ENCODE measurements at places on chromosomes 12 and 14. TPM values are rescaled to one million over a fixed set of nuclear protein-coding genes. Genes with fewer than 3 reads are reported as not detected.

Gene CCDC175
- not detected for total RNA-seq

Gene RFX4
- total RNA-seq: not detected

Gene ART4
- not detected for total RNA-seq

Gene GLTP
- total RNA-seq: 42.8 TPM

Gene TEX52
- not detected for total RNA-seq

Gene PPP1R1A
- 0.83 TPM for total RNA-seq

Gene TRMT61A
- total RNA-seq: 14.4 TPM

Gene TTC6
- total RNA-seq: not detected

Gene PRKD1
- 11.3 TPM for total RNA-seq

Gene ANG
- total RNA-seq: 1.4 TPM

Gene KRT86
- 20.9 TPM for total RNA-seq

Gene TROAP
- 1.1 TPM for total RNA-seq

Gene PRIMA1
- not detected for total RNA-seq

Gene HRK
- not detected for total RNA-seq

Gene PZP
- total RNA-seq: not detected

Gene SLC17A8
- not detected for total RNA-seq

Gene OVCH1
- total RNA-seq: 0.64 TPM

Gene AQP2
- not detected for total RNA-seq

Gene KRT2
- not detected for total RNA-seq

Gene FAM234B
- total RNA-seq: 4.1 TPM

Gene SLC39A5
- total RNA-seq: not detected

Gene TMEM63C
- total RNA-seq: 0.16 TPM

Gene ALX1
- total RNA-seq: not detected

Gene AQP5
- not detected for total RNA-seq

Gene KRT5
- 3.3 TPM for total RNA-seq

Gene TMTC3
- total RNA-seq: 24.0 TPM

Gene ZBTB42
- total RNA-seq: 7.6 TPM

Gene FAM90A1
- not detected for total RNA-seq

Gene AQP6
- not detected for total RNA-seq

Gene C12orf57
- 116 TPM for total RNA-seq

Gene NYNRIN
- 0.21 TPM for total RNA-seq

Gene CIROP
- total RNA-seq: not detected

Gene TRHDE
- not detected for total RNA-seq

Gene TAS2R43
- 0.48 TPM for total RNA-seq

Gene ABCC9
- 10.1 TPM for total RNA-seq

Gene C14orf39
- total RNA-seq: 2.1 TPM

Gene ATP5MC2
- 411 TPM for total RNA-seq

Gene MUCL1
- total RNA-seq: not detected

Gene SLC38A2
- total RNA-seq: 399 TPM

Gene STAB2
- total RNA-seq: 1.4 TPM

Gene PLEKHH1
- 0.05 TPM for total RNA-seq

Gene SMCO2
- not detected for total RNA-seq

Gene CFAP54
- total RNA-seq: 0.67 TPM

Gene SERPINA10
- total RNA-seq: not detected

Gene POTEM
- total RNA-seq: not detected

Gene KLC1
- total RNA-seq: 703 TPM

Gene ATG2B
- 18.1 TPM for total RNA-seq

Gene VWF
- 0.16 TPM for total RNA-seq

Gene NTF3
- total RNA-seq: 1.9 TPM

Gene ZBTB39
- 4.0 TPM for total RNA-seq

Gene TSPAN8
- total RNA-seq: not detected

Gene KLHL33
- total RNA-seq: 0.05 TPM

Gene MAP1LC3B2
- total RNA-seq: 0.48 TPM

Gene EGLN3
- 78.0 TPM for total RNA-seq

Gene FAR2
- 0.08 TPM for total RNA-seq

Gene HOXC9
- total RNA-seq: 9.6 TPM

Gene TBC1D30
- 0.35 TPM for total RNA-seq

Gene CLEC4C
- total RNA-seq: not detected

All from myocyte (in vitro differentiated cells).